ENCODE measurements at places on chromosomes 6 and 20.

DNA sequence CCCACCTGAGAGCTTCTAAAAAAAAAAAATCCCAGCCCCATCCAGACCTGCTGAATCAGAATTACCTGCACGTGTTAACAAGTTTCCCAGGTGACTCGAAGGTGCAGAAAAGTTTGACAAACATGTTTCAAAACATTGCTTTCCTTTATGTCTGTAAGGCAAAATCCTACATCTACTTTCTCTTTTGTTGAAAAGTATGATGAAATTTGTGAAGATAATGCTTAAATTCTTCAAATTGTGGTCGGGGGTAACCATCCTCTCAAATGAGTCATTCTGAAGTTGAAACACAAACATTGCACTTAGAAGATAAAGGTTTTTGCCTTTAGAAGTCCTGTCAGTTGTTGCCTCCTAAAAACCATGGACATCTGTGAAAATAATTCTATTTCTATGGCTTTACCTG is 429.7 kb downstream of the EPHA7 start:
- DNase-seq, result no peak

- no peak for DNase-seq
Measured at GRCh38 chr20:2749343-2749950, 51.0 kb downstream of the CPXM1 start.

DNA sequence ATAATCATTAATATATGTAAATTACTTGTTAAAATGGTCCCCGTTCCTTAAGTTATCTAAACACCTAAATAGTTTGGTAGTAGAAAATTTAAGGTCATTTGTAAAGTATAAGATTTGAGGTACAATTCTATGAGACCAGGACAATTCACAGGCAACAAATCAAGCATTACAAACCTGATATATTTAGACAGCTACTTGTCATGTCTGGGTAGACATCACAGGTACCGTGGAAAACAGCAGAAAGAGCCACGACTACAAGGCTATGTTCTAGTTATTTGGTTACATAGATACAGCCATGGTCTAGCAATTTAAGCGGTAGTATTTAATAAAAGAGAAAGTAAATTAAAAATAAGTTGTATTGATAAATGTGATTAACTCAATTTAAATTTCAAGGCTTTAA is 393.1 kb upstream of the ID4 start:
- no peak for DNase-seq

DNA sequence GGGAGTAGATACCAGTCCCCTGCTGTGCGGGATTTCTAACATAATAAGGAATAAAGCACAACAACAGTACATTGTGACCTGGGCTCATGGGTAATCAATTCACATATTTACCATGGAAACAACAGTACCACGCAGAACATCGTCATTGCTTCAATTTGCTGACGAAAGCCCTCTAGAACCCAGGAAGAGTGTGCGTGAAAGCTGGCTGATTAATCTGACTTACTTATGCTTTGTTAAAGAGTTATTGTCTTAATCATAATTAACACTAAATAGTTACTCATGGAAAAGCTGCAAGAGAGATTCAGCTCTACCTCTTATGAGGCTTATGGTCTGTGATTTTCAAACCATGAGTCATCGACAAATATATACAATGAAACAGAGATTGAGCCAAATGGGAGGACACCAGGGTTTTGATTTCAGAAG is 644.3 kb upstream of the AGPAT4 start:
- DNase-seq, result peak; percentile 66

- DNase-seq, result peak; percentile 16
Measured at GRCh38 chr6:170290296-170291128, at the start of gene DLL1. DLL1 (minus strand) TSS chr6:170291078; CDS start chr6:170290139, 939 bp downstream.

- no peak for DNase-seq
Measured at GRCh38 chr6:108793516-108794251, 54.5 kb upstream of the ARMC2 start.

DNA sequence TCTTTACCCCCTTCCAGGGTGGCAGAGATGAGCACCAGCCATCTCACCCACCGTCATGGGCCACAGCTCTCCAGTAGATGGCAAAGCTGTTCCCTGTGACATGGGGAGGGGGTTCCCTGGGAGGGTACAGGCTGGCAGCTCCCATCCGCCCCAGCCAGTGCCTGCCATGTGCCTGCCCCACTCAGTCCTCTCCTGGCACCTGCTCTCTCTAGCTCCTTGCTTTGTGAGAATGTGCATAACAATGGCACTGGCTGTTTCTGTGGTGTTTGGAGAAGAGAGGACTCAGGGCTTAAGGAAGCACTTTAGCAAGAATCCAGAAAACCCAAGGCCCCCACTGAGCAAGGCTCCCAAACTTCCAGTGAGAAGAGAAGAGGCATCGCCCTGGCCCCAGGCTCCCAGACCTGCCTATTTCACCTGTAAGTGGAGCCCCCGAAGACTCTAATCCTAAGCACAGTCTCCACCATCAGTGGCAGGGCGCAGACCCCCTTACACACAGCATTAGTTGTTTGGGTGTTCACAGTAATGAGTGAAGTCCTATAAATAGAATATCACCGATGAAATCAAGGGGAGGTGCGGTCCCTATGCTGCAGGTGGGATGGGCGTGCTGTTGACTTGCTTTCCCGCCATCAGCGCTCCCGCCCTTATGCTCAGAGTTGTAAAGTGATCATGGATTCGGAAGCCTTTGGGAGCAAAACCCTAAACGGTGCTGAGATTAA is 110.2 kb downstream of the AGPAT4 start:
- DNase-seq, result no peak

DNA sequence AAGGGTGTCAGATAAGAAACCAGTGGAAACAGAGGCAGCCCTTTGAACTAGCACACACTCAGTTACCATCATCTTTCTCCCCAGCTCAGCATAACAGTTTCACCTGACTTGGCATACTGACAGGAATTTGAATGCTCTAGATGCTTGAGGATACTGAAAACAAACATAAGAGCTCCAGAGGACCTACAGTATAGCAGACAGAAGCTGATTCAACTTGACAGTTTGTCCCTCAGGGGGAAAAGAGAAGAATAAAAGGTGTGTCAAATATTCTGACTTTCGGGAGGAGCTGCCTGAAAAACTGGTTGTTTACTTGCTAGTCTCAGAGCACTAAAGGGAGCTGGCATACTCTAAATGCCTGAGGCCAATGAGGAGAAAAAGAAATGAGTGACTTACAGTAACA is 35.1 kb downstream of the EYS start:
- DNase-seq, result peak; percentile 16

- no peak for DNase-seq
Measured at GRCh38 chr6:163998496-163998895, 584.0 kb downstream of the QKI start.

- DNase-seq, result no peak
Measured at GRCh38 chr20:63778034-63778752, 38.6 kb downstream of the SLC2A4RG start.

- no peak for DNase-seq
Measured at GRCh38 chr6:163507965-163508364, 93.4 kb downstream of the QKI start.

- DNase-seq, result no peak
Measured at GRCh38 chr6:31405996-31406395, 2.6 kb downstream of the MICA start.

- no peak for DNase-seq
Measured at GRCh38 chr20:33655164-33655563, 7.0 kb upstream of the C20orf144 start.

DNA sequence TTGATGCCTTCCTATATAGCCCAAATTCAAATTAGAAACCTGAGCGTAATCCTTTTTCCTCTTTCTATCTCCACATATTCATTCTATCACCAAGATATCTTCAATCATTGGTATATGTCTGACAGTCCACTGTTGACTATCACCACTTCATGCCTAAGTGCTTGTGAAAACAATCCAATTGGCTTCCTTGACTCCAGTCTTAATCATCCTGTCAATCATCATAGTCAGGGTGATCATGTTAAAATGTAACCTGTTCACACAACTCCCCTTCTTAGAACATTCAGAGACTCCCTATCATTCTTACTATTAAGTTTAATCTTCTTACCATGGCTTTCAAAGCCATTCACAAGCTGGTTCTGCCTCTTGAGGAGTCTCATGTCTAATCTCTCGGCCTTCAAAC is 616.7 kb downstream of the PHF3 start:
- DNase-seq, result no peak

DNA sequence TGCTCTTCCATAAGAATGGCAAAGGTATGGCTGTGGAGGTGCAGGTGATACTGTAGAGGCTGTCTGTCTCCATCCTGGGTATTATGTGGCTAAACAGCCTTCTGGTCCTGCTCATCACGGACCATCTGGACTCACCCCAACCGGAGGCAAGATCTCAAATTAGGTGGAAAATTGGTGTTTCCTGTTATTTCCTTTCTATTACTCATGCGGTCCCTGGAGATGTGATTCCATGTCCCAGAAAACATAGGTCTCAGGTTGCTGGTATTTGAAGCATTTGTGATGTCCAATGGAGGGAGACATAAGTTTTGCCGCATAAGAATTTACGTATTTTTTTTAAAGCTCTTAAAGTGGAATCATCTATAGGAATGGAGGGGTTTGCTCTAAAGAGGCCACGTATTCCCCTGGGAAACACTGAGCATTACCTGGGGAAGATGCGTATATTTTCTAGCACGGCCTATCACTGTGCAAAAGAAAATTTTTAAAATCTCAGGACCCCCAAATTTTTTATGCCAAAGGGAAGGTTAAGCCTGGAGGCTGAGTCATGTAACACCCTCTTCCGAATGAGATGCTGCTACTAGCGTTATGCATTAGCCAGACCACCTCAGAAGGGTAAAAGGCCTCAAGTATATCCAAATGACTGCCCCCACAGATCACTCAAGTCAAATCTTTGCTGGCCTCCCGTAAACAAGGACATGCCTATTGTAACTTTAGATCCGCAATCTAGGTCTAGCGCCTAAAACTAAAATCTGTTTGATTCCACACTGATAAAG is 22.4 kb upstream of the PBOV1 start:
- DNase-seq, result no peak

DNA sequence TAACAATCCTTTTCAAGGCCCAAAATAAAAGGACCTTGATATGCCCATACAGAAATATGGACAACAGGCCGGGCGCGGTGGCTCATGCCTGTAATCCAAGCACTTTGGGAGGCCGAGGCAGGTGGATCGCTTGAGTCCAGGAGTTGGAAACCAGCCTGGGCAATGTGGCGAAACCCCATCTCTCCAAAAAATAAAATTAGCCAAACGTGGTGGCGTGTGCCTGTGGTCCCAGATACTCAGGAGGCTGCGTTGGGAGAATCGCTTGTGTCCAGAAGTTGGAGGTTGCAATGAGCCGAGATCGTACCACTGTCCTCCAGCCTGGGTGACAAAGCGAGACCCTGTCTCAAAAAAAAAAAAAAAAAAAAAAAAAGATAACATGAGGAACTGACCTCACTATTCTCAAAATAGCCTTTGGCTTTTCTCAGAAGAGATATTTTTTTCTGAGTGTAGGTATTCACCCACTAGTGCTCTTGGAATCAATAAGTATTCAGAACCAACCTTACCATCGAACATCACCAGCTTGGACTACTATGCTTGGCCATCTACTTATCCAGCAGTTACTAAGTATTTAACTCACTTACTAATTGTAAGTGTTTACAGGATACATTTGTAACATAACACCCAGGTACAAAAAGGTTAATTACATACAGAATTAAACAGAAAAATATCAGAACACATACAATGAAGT is 99.2 kb downstream of the OR2B2 start:
- DNase-seq, result no peak

GRCh38 chr6:29506446-29507067 is 18.8 kb upstream of the MAS1L start:
- no peak for DNase-seq
